Mucosa of gallbladder (tissue), 1 donor: ENCODE measurements at places on chromosomes 4 and X. TPM values are rescaled to one million over a fixed set of nuclear protein-coding genes. Genes with fewer than 3 reads are reported as not detected.

NDST4 gene
- 0.40 TPM for total RNA-seq

SPIN4 gene
- total RNA-seq, result 2.3 TPM

ODAPH gene
- not detected for total RNA-seq

- DNase-seq, result no peak
Observed at GRCh38 chr4:63728480-63729177, 680.6 kb downstream of the TECRL start.

DNA sequence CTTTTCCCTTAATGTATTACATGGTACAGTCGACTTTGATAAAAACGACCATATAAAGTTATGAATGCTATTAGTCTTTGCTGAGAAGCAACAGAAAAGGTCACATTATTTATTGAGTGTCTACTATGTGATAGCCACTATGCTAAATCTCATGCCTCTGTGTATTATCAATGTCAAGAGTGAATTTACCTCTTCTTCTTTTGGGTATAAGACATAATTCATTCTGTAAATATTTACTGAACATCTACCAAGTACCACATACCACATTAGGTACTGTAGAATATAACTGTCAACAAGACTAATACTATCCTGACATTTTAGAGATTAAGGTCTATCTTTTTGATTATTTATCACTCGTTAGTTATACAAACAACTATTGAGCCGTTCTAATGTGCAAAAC, 268.7 kb upstream of the FTHL17 start:
- DNase-seq, result no peak

DNA sequence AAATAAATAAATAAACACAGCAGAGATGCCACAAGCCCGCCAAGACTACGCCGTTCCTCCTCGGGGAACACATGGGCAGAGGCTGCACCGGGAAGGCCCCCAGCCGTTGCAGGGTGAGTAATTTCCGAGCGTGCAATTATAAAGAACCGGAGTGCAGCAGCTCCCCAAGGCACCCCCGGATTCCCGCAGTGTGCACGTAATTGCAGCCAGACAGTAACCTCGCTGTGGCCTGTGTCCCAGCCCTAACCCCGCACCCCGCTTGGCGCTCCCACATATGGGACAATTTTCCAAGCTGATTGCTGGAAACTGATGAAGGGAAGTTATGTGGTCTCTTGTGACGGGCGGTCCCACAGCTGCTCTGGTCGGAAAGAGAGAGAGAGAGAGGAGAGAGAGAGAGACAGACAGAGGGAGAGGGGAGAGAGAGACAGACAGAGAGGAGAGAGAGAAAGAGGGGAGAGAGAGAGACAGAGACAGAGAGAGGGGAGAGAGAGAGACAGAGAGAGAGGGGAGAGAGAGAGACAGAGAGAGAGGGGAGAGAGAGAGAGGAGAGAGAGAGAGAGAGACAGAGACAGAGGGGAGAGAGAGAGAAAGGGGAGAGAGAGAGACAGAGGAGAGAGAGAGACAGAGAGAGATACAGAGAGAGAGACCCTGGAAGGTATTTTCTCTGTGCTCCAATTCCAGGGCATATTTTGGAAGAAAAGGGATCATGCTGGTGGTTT, 275.4 kb downstream of the SHOX start:
- no peak for DNase-seq

GRCh38 chr4:52015366-52015765, 4.8 kb downstream of the LRRC66 start:
- no peak for DNase-seq

- peak; percentile 90 for DNase-seq
Observed at GRCh38 chr4:145909281-145909715, 29.3 kb downstream of the ZNF827 start.

DNA sequence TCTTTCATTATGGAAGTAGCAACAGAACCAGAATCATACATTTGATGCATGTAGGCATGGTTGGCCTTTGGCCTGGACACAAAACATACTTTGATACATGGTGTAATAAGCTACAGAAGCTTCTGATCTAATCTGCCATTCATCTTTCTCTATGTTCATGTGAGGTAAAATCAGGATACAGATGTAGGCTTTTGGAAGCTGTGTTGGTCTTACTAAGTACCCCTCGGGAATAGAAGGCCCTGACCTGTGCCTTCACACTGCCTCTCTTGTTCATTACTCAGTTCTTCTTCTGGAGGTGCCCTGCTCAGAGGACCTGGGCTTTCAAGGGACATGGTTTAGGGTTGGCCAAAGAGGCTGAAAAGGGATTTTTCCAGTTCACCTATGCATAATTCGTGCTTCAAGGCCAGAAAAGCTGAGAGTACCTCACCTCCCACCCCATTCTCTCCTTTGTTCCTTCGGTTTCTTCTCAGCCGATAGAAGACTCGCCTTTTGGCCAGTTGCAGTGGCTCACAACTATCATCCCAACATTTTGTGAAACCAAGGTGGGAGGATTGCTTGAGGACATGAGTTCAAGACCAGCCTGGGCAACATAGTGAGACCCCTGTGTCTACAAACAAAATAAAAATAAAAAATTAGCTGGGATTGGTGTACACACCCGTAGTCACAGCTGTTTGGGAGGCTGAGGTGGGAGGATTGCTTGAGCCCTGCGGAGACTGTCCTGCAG, 25.9 kb downstream of the SNX25 start:
- no peak for DNase-seq

DNA sequence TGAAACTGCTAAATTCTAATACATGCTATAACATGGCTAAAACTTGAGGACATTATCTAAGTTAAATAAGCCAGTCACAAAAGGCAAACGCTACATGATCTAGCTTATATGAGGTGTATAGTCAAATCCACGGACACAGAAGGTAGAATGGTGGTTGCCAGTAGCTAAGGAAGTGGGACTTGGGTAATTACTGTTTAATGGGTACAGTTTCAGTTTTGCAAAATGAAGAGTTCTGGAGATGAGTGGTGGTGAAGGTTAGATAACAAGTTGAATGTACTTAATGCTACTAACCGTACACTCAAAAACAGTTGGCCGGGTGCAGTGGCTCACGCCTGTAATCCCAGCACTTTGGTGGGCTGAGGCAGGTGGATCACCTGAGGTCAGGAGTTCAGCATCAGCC, 644.5 kb upstream of the DIPK2B start:
- DNase-seq, result no peak

- no peak for DNase-seq
Observed at GRCh38 chr4:109321232-109321631, 18.8 kb upstream of the COL25A1 start.

DNA sequence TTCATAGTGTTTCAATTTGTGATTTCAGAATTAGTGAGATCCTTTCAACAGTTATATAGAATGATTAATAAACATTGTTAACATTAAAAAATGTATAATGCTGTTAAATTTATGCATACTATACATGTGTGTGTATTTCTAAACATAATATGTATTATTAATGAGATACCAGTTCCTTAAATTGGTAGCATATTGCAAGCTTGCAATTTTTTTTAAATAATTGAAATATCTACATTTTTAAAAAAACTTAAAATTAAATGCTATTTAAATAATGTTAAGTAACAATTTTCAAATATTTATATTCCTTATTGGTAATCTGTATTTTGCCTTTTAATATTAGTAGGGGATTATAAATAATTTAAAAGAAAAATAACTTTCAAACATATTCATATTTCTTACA, 1479.5 kb upstream of the PCDH7 start:
- no peak for DNase-seq

- DNase-seq, result no peak
Observed at GRCh38 chrX:12115377-12115776, 22.9 kb upstream of the FRMPD4 start.
